ENCODE measurements at places on chromosomes 1 and 21.

DNA sequence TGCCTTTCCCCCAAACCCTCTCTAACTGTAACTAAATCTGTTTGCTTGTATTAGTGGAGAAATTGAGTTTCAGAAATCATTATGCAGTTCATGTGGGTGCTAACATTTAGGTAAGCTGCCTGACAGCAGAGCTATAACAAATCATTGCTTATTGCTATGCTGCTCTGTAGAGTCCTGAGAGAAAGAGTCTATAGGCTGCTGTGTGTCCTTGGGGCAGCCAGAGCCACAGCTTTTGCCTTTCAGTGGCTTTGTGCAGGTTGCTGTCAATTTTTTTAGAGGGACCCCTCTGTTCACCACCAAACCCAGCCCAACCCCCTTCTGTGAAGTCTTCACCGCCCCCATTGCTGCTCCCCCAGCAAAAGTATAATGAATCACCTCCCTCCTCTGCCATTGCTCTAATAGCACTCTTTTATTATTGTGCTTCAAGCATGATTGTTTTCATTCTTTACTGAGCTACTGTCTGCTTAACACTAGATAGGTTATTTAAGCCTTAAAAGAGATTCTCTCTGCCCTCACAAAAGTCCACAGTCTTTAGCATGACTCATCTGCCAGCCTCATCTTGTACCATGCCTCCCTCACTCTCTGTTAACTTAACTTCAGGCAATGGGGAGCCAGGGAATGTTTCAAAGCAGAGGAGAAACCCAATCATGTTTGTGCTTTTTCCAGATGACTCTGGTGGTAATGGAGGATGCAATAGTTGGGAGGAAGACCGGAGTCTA is 38.6 kb downstream of the DIRAS3 start:
- DNase-seq = no peak

DNA sequence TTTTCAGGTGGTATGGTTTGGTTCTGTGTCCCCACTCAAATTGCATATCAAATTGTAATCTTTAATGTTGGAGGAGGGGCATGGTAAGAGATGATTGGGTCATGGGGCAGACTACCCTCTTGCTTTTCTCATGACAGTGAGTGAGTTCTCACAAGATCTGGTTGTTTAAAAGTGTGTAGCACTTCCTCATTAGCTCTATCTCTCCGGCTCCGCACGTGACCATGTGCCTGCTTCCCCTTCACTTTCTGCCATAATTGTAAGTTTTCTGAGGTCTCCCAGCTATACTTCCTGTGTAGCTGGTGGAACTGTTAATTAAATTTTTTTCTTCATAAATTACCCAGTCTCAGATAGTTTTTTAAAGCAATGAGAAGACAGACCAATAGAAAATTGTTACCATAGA is 843.2 kb downstream of the AMY1C start:
- DNase-seq = no peak

- DNase-seq = no peak
Observed at GRCh38 chr1:81550753-81551152, 250.0 kb upstream of the ADGRL2 start.

- DNase-seq = no peak
Observed at GRCh38 chr21:43640400-43640799, 18.9 kb downstream of the HSF2BP start.

- no peak for DNase-seq
Observed at GRCh38 chr1:219999821-220000220, 46.5 kb downstream of the EPRS1 start.

DNA sequence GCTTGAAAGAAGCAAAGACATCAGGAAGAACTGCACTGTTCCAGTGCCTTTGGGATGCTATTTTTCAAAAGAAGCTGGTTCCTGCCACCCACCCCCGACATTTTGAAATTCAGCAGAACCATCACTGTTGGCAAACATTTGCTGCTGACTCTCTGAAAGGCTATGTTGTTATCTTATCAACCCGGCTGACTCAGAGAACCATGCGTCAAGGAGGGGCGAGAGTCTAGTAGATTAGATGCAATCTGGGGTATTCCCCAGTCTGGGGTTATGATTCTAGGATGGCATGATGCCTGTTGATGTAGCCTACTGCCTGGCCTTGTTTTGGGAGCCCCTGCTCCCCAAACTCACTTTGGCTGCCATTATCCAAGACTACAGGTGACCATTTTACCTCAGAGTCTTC is 267.8 kb upstream of the RUNX1 start:
- DNase-seq = no peak

DNA sequence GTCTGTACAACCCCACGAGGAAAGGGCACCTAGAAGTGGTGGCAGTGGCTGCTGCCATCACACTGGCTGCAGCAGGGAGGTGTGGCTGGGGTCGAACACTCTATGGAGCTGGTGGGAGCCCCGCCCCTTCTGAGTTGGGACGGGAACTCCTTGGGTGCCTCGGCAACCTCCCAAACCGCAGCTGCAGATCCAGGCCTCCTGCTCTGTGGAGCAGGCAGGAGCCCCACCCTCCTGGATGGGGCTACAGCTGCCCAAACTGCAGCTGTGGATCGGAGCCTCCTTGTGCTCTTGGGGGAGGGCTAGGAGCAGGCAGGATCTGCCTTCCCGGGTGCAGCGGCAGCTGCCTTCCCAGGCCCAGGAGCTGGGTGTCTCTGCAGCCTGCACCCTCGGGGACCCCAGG is 38.9 kb upstream of the TARDBP start:
- DNase-seq = no peak

GRCh38 chr1:114082304-114082630 is 71.4 kb downstream of the SYT6 start:
- no peak for DNase-seq

- no peak for DNase-seq
Observed at GRCh38 chr1:184078564-184079249, 27.2 kb downstream of the TSEN15 start.

GRCh38 chr1:151222130-151222529 is 23.8 kb downstream of the PIP5K1A start:
- DNase-seq = no peak

DNA sequence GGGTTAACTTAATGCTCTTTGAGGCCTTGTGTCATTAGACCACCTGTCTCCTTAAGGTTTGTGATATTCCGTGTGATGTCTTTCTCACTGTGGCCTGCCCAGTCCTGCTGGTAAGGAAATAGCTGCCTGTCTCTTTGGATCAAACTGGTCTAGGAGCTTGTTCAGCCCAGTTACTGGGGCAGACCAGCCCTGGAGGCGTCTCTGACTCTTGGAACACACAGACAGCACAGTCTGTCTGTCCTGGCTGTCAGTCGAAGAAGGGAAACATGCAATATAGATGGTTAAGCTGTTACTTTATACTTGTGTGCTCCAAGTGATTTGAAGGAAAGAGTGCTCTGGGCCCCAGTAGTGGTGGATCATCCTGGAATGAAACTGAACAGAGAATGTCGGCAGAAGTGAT is 20.4 kb downstream of the PBX1 start:
- DNase-seq = no peak

GRCh38 chr1:64171246-64171645 is 32.2 kb upstream of the UBE2U start:
- peak; percentile 54 for DNase-seq

DNA sequence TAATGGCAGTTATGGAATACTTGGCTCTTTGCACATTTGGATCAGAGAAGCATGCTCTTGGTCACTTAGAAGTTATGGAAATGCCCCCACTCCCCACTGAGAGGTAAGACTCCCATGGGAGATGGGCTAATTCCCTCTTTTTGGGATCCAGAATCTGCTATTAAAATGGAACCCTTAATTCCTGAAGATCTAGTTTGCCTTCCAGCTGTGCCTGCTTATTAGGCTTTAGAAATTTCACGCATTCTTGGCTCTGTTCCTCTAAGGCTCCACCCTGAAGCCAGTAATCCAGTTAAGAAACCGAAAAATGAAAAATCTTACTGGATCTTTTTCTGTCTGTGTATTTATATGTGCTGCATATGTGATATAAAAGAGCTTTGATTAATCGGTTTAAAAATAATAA is 76.7 kb downstream of the USH2A start:
- DNase-seq = no peak

DNA sequence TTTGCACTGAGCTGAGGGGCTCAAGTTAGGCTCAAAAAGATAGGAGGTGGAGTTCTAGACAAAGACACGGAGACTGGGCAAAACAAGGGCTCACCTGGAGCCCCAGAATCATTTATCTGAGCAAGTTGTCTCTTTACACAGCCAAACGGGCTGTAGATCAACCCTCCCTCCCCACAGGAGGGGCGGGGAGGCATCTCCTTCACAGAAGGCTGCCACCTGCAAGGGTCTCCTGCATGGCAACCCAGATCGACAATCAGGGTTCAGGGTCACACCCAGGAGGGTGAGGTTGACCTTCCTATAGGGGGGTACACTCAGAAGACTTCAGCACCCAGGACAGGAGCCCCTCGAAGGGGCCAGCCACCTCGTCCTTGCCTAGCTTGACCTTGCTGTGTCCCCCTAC is 84.0 kb downstream of the CD247 start:
- no peak for DNase-seq

- DNase-seq = no peak
Observed at GRCh38 chr21:28402616-28402989, 590.1 kb downstream of the LTN1 start.

DNA sequence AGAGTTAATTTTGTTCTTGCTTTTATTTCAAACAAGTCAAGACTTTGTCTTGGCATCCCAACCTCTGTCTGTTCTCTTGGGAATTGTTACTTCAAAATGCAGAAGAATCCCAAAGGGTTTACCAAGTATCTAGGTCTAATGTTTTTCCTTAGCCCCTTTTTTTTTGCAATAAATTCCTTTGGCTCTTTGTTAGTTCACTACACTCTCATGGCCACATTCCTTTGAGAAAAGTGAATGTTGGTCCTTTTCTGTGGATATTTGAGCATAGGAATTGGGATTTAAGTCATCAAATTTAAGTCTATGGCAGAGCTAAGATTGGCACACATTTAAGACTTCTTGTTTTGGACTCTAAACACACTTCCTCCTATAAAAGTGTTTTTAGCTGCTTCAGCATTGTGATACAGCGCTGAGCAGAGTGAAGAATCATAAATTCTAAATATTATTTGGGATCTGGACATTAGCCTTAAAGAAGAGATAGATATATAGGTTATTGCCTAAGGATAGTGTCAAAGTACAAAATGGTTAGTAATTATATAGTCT is 1.9 kb downstream of the BTF3L4 start:
- DNase-seq = peak; percentile 41

- peak; percentile 24 for DNase-seq
Observed at GRCh38 chr21:44487831-44488230, 32.5 kb downstream of the LRRC3 start.

GRCh38 chr21:45880097-45881068 is 101.2 kb upstream of the COL6A1 start:
- DNase-seq = peak; percentile 62

- DNase-seq = no peak
Observed at GRCh38 chr1:208717525-208717924, 473.3 kb upstream of the PLXNA2 start.

- no peak for DNase-seq
Observed at GRCh38 chr1:36091698-36092097, 3.0 kb downstream of the ADPRS start.

DNA sequence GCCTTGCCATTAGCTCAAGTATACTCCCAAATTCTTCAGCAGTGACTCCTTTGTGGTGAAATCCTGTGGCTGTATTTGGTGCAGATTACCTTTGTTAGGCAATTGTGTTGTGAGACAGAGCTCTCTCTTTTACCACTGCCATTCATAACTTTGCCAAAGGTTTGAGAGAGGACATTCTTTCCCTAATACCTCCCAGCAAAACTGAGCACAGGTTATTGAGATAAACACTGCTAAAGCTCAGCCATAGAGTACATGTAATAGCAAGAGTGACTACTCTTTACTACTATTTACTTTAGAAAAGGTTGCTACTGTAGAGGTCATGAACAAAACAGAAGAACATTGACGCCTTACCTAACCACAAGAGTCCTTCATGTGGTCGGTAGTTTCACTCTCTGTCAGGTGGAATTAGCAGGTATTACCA is 514.0 kb upstream of the ADAMTS5 start:
- no peak for DNase-seq

DNA sequence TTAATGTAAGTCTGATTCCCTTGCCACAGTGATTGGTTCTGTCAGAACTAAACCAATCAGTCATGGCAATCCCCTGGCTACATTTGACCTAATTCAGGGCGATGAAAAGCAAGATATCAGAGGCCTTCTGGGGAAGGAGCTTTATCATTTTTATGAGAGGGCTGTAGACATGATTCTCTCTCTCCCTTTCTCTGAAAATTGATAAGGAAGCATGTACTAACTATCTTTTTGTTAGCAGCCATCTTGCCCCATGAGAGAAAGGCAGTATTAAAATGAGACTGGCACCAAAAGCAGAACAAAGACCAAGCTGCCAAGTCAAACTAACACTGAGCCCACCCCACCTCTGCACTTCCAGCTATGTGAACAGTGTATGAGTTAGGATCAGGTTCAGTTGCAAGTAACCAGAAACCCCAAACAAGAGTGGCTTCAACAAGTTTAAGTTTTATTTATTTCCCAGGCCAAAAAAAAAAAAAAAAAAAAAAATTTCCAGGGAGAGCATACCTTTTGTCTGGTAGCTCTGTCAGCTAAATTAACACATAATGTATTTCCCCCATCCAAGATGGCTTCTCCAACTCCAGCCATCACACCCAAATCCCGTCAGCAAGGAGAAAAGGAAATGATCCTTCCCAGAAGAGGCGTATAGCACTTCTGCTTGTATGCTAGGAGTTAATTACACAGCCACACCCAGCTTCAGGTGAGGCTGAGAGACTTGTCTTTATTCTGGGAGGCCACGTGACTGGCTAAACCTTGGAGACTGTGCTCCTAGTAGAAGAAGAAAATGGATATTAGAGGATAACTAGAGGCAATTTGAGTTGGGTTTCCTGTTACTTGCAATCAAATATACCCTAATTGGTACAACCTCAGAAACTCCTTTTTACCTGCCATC is 105.8 kb upstream of the RALGPS2 start:
- DNase-seq = no peak

DNA sequence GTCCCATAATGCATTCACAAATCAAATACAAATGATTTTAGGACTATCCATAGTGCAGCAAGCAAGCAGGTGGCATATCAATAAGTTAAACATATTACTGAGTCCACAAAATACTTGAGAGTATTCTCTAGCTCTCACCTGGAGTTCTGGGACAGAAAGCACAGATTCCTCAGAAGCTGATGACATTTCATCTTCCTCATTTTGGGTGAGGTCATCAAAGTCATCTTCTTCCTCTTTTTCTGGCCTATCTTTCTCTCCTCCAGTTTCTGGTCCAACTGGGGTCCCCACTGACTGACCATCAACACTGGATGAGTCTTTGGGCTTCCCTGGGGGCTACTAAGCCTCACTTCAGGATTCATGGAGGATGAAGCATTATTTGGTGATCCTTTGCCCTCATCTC is 38.9 kb downstream of the YY1AP1 start:
- peak; percentile 78 for DNase-seq

DNA sequence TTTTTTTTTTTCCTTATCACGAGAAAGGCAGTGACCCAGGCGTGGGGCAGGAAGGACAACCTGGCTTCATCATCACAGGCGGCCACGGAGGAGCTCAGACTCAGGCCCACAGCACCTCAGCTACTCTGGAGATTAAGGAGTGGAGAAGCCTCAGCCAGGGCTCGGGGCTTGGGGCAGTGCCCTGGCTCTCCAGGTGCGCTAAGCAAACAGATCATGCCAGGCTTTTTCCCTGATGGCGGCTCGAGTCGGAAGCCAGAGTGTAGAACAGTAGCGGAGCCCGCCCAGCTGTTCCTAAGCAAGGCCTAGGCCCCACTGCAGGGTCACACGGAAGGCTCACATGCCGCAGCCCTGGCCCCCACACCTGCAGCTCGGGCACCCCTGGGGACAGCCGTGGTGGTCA is 70.7 kb downstream of the AGPAT3 start:
- no peak for DNase-seq

- no peak for DNase-seq
Observed at GRCh38 chr1:174768516-174768915, 231.2 kb upstream of the CACYBP start.

Data from inflammatory macrophage treated with lipopolysaccharide for 4 hours (primary cell).